ENCODE measurements at places on chromosomes 11 and 22.

DNA sequence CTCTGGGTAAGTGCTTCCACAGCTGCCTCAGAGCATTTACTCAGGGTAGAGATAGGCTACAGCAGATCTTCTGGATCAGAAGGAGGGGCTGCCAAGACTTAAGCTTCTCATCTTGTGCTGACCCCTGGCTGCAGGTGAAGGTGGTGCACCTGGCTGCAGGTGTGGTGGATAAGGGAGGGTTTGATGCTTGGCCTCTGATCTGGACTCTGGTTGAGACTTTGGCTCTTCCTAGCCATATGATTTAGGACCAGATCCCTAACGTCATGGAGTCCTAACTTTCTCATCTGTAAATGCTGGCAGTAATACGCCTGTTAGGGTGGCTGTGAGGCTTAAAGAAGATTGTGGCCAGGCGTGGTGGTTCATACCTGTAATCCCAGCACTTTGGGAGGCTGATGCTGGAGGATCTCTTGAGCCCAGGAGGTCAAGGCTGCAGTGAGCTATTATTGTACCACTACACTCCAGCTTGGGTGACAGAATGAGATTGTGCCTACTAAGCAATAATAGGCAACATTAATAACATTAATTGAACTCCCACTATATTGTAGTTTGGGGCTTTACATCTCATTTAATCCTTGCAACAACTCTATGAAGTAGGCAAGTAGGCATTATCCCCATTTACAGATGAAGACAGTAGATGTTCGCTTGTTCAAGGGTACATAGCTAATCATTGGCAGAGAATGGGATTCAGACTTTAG, 10.7 kb downstream of the DTX4 start:
- DNase-seq: no peak

DNA sequence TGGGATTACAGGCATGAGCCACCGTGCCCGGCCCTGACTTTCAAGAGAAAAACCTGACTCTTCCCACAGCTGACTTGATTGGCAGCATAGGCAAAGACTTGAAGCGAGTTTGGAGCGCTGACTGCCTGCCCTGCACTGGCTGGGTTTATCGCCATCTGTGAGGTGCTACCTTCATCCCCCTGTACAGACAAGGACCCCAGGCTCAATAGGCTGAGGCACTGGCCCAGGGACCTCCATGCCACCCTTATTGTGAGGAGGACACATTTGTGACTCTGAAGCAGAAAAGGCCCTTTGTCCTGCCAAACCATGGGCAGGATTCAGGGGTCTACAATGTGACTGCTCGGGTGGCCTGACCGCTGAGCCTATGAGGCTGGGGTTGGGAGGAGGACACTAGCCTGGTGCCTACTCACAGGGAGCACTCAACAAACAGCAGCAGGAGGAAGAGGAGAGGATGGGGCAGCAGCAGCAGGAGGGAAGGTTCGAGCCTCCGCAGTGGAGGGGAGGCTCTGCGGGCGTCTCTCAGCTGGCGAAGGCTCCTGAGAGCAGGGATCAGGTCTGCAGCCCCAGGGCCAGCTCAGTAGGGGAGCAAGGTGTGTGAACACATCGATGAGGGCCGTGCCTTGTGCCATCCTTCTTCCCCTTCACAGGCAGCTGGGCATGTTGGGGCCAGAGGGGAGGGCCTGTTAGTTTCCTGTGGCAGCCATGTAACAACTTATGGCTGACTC, 72.9 kb upstream of the WNT7B start:
- no peak for DNase-seq

DNA sequence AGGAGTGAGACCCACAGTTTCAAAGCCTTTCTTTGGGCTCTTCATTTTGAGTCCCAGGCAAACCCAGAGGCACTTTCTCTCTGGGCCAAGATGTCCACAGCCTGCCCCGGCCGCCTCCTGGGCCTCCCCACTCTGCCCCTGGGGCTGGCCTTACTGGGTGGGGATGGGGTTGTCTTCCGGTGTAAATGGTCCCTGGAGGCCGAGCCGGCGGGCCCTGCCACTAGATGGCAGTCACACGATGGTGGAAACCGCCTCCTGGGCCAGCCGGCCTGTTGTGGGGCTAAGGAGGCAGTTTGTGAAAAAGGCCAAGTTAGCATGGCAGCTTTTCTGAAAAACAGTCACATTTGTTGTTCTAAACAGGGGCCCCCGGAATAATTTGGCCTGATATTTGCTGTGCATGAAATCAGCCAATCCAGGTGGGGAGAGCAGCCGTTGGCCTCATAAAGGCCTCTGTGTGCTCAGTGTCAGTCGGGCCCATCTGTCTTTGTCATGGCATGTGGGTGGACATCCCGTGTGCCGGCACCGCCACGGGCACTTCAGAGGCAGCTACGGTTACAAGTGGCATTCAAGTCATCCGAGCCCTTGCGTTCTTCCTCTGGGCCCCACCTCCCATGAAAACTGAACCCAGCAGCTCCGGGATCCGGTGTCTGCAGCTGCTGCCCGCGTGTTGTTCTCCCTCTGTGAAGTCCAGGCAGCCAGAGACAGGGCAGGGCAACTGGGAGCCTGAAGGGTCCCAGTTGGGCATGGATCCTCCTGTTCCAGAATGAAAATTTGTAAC, 6.5 kb downstream of the MRPL23 start:
- peak; percentile 41 for DNase-seq

GRCh38 chr11:121350314-121351082, 57.9 kb downstream of the SC5D start:
- DNase-seq: no peak

DNA sequence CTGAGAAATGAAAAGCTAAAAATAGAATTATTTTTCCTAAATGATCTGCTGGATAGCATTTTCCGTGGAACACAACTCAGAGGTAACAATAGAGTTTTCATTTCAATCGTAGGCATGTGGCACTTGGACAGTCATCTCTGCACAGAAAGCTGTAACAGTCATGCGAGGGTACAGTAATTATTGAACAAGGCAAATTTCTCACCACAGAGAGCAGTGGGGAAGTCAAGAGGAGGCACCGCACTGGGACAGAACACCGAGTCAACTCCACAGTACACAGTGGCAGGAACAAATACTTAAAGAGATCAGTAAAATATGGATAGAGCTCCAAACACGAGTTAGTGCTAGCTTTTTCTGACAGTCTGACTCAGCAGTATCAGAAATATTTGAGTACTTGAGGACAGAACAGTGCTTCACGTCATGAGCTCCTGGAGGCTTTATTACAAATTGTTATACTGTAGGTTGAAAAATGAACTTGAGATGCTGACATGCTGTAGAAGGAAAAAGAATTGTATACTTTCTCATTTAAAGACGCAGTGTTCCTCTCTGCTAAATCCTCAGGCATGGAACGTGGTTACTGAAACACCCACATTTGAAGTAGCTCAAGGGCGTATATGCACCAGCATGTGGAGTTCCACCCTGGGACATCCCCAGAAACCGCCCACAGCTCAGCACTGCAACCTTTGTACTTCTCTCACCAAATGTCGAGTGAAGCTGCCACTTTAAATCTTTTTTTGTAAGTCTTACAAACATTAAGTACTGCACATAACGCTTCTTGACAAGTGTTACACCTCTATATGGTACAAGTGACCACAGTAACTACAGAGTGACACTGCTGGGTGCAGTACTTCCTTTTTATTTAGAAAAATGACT, 27.4 kb upstream of the YPEL1 start:
- DNase-seq: peak; percentile 64

DNA sequence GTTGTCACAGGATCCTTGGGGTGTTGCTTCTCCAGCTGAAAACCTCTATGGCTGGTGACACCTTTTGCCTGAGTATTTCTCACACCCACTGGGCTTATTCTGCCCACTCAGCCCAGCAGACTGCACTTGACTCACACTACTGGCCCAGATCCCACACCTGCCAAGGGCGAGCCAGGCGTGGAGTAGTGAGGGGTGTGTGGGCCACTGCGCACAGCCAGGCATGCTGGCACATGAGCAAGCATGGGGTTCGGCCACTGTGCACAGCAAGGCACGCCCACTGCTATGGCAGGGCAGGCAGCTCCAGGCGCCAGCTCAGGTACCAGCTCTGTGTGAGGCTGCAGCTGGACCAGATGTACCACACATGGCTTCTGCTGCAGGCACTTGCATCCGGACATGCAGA, 116.5 kb upstream of the MTNR1B start:
- DNase-seq: no peak

DNA sequence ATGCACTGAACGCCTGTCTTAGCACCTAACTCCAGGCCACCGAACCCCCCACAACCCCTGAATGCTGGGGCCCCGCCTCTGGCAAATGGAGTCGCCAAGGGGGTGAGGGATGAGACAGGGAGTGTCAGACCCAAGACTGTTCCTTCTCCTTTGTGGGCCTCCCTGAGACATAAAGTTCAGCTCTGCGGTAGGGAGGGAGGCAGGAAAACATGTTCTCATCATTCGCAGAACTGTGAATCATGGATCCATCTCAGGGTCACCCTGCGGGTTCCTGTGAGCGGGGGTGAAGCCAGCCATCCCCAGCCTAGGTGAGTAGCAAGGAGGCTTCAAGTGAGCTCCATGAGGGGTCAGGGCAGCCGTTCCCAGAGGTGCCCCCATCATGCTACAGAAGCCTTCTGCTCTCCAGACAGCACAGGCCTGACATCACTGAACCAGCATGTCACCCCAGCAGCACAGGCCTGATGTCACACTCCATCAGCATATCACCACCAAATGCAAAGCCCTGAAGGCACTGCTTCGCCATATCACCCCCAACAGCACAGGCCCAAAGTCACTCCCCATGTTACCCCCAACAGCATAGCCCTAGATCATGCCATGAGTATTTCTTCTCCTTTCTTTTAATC, 27.2 kb downstream of the TMPRSS6 start:
- DNase-seq: peak; percentile 74

DNA sequence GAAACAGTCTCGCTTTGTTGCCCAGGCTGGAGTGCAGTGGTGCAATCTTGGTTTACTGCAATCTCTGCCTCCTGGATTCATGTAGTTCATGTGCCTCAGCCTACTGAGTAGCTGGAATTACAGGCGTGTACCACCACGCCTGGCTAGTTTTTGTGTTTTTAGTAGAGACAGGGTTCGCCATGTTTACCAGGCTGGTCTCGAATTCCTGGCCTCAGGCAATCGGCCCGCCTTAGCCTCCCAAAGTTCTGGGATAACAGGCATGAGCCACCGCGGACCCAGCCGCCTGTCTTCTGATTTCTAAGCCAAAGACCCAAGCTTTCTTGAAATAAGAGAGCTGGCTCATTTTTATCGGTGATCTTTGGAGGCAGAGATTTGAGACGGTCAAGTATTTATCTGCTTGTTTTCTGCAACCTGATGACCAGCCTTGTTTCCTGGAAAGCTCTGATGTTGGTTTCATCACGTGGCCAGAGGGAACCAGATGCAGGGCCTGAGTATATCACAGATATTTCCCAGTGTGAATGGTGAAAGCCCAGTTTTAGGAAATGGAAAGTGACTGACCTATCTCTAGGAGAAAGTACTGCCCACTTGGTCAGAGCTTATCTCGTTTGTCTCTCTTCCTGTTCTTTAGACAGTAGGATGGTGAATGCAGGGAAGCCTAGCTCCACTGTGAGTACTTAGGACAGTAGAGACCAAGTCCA, 5.7 kb upstream of the SIDT2 start:
- DNase-seq: no peak

GRCh38 chr11:33259869-33260268, 2.7 kb downstream of the HIPK3 start:
- no peak for DNase-seq

- DNase-seq: no peak
Measured at GRCh38 chr11:36365907-36366306, 69.8 kb downstream of the PRR5L start.

GRCh38 chr22:42160830-42161696, 30.5 kb upstream of the CYP2D6 start:
- DNase-seq: no peak

GRCh38 chr11:114026355-114026754, 33.2 kb upstream of the ZBTB16 start:
- peak; percentile 31 for DNase-seq

GRCh38 chr11:88157370-88157769, 17.9 kb downstream of the RAB38 start:
- no peak for DNase-seq

DNA sequence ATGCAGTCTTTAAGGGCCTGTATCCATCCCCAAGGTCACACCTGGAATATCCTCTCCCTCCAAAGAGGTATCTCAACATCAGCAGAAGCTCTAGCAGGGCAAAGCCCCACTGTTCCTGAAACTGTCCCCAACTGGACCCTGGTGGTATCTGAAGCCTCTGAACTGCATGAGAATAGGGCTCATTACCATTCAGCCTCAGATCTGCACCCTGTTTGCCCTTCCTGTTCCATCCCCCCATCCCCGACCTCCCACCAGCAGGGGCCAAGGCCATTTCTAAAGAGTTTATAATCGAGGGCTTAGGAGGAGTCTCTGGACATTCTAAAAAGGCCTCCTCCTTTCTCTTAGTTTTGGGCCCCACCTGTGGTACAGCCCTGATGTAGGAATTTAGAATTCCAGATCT, 74.0 kb upstream of the THY1 start:
- no peak for DNase-seq

DNA sequence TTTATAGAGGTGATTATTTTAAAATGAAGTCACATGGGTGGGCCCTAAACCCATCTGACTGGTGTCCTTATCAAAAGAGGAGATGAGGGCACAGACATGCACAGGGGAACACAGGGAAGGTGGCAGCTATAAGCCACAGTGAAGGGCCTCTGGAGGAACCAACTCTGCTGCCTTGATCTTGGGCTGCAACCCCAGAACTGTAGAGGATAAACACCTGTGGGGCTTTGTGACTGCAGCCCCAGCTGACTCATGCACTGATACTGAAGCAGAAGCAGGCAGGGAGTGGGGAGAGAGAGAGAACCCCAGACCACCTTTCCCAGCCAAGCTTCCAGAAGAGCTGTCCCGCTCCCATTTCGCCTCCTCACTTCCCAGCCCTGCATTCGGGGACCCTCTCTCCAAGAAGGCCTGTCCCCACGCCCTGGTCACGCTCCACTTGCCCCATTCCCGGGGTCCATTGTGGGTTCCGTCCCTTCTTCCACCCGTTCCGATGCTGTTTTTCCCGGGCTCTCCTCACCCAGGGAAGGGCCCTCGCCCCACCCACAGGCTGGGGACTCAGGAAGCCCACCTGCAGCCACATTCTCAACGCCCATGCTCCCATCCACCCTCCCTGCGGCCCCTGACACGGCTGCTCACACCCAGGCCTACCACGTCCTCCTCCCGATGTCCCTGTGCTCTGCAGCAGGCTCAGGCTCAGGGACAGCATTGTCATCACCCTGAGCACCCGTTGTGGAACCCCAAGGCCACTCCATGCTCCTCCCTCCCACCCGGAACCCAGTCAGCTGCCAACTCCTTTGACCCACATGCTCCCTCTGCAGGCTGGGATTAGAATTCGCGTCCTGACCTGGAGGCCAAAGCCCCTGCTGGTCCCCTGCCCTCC, 90.8 kb upstream of the SHANK2 start:
- peak; percentile 43 for DNase-seq

- DNase-seq: peak; percentile 66
Measured at GRCh38 chr22:36253523-36254490, 874 bp downstream of the APOL1 start.

All from stimulated activated CD8-positive, alpha-beta memory T cell treated with anti-CD3 and anti-CD28 coated beads, Interleukin-4, amount 100 ng/mL, for 48 hours (primary cell).